Umbilical cord (tissue), 2 donors: ENCODE measurements at places on chromosomes 7 and 10.

DNA sequence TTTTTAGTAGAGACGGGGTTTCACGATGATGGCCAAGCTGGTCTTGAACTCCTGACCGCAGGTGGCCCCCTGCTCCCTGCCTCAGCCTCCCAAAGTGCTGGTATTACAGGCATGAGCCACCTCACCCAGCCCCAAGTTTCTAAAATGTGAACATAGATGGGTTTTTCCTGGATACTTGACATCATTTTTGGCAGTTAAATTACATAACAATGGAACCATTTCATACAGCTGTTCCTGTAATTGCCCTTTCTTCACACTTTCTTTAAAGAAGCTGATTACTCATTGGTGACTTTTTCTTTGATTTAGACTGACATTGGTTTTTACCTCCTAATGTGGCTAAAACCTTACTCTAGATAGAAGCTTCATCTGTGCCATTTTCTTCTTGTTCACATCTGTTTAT is 5.9 kb downstream of the ZKSCAN1 start:
- no peak for DNase-seq

GRCh38 chr10:69123306-69123746 is 652 bp upstream of the VPS26A start:
- no peak for DNase-seq

GRCh38 chr7:128373606-128374005 is 12.1 kb upstream of the PRRT4 start:
- DNase-seq: no peak

- DNase-seq: no peak
Observed at GRCh38 chr7:91512958-91513357, 248.7 kb downstream of the FZD1 start.

- DNase-seq: no peak
Observed at GRCh38 chr7:7261863-7262262, 79.5 kb downstream of the C1GALT1 start.

- peak; percentile 62 for DNase-seq
Observed at GRCh38 chr7:36283711-36284130, 105.9 kb upstream of the ANLN start.

GRCh38 chr7:158241919-158242318 is 345.7 kb downstream of the PTPRN2 start:
- no peak for DNase-seq

- DNase-seq: no peak
Observed at GRCh38 chr7:106062521-106062931, 49.6 kb downstream of the SYPL1 start.

DNA sequence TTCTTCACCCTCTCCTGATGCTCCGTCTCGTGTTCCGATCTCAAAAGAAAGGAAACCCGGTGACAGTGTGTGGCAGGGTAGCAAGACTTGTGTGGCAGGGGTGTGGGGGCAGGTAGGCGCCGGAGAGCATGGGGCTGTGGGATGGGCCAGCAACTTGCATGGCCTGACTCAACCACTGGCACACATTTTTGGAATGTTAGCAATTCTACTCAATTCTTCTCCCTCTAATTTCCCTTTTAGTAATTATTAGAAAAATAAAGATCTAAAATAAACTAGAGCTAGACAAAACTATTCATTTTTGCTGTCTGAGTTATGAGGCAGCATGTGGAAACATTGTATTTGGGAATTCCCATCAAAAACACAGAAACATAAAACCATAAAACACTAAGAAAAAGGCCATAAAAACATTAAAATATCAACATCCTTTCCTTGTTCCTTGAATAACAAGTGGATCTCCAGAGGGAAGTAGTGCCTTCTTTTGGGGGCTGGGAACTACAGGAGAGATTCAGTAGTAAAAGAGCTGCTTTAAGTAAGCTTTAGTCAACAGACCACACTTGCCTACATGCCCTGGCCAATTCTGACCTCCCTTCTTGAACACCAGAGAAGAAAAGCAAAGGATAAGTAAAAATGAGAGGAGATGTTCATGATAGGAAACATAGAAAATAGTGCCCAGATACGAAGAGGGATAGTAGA is 21.8 kb downstream of the SEMA3C start:
- no peak for DNase-seq

DNA sequence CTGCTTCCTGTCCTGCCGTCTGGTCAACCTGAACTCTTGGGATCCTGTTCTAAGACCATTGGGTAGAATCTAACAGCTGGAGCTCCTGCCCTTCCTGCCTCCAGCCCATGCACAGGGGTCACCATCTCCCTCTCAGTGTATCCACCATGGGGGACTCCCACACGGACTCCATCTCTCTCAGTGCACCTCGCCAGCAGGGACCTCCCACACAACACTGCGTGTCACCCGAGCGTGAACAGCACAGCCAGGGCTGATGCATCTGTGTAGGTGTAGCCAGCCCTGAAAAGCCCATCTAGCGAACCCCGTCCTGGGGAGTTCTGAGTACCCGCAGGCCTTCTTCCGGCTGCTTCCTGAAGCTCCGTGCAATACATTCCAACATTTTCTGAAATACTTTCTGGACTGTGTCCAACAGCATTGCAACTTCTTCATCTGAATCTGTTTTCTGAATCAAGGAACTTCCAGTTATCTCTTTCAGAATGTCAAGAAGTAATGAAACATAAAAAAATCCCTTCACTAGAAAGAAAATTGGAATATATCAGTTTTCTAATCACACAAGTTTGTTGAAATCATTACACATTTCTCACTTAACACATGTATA is 52.5 kb downstream of the NCAPG2 start:
- peak; percentile 13 for DNase-seq

DNA sequence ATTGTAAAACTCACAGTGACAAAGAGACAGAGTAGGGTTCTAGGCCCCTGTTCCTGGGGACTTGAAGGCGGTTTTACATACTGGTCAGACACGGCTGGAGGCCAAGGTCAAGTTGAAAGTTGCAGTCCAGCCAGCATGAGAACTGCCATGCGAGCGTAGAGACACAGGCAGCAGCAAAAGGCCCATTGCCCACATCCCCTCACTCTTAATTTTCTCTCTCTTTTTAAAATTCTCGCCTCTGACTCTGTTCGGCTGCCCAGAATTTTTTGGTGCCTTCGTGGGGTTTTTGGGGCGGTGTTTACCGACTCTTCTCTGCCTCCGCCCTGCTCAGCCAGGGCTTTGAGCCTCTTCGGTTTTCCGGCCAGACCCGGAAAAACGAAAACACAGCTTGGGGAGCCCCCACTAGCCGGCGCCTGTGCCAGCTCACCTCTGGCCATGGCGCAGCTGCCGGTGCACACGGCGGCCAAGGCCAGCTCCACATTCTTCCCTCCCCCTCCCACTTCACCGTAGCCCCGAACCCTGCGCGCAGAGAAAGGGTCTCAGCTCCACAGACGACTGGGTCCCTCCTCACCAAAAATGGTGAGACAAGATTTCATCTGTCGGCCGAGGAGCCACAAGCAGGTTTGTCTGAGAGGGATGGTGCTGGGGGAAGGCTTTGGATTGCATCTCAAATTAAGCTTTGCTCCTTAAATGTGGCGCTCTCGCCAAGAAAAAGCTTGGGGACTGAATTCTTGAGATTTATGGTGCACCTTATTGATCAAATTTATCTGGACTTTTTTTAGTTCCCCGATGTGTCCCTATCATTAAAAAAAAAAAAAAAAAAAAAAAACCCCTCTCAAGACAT is 2.3 kb upstream of the HOXA13 start:
- peak; percentile 34 for DNase-seq

- no peak for DNase-seq
Observed at GRCh38 chr7:72336632-72337389, 75.3 kb downstream of the CALN1 start.

- no peak for DNase-seq
Observed at GRCh38 chr10:47451273-47451997, 32.5 kb downstream of the ANXA8 start.

- peak; percentile 66 for DNase-seq
Observed at GRCh38 chr10:84537447-84537931, 209.1 kb downstream of the CCSER2 start.

- no peak for DNase-seq
Observed at GRCh38 chr10:107859065-107859464, 694.6 kb upstream of the SORCS1 start.

GRCh38 chr7:88357781-88358525 is 51.3 kb upstream of the STEAP4 start:
- DNase-seq: no peak

- DNase-seq: no peak
Observed at GRCh38 chr10:650886-651615, 38.4 kb downstream of the DIP2C start.

- DNase-seq: no peak
Observed at GRCh38 chr10:100909501-100910263, 3.1 kb upstream of the SLF2 start.

DNA sequence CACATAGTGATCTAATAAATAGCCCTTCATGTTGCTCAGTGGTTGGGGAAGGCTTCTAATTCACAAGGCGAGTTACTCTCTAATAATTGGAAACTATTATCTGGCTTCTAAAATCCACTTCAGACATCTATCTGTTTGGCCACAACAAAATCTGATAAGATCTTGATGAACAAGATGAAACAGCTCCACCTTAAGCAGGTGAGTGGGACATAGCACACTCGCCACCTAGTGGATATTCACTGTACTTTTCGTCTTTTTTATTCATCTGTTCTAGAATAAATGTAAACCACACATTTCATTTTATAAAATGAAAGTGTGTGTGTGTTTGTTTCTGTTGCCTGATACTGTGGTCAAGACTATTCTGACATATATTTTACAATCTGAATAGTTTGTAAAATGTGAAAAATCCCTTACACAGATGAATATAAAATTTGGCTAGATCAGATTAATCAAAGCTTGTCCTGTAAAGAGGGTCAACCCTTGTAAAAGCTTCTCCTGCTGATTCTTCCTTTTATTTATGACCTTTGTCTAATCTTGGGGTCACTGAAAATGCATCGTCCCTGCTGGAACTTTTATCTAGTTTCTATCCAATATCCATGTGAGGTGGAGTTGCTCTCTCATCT is 26.5 kb upstream of the CNTNAP2 start:
- peak; percentile 10 for DNase-seq

- no peak for DNase-seq
Observed at GRCh38 chr7:13288516-13288915, 601.1 kb downstream of the ARL4A start.

GRCh38 chr10:32338262-32338661 is 8.7 kb downstream of the EPC1 start:
- no peak for DNase-seq

- DNase-seq: no peak
Observed at GRCh38 chr7:107501593-107501992, 31.7 kb downstream of the GPR22 start.

DNA sequence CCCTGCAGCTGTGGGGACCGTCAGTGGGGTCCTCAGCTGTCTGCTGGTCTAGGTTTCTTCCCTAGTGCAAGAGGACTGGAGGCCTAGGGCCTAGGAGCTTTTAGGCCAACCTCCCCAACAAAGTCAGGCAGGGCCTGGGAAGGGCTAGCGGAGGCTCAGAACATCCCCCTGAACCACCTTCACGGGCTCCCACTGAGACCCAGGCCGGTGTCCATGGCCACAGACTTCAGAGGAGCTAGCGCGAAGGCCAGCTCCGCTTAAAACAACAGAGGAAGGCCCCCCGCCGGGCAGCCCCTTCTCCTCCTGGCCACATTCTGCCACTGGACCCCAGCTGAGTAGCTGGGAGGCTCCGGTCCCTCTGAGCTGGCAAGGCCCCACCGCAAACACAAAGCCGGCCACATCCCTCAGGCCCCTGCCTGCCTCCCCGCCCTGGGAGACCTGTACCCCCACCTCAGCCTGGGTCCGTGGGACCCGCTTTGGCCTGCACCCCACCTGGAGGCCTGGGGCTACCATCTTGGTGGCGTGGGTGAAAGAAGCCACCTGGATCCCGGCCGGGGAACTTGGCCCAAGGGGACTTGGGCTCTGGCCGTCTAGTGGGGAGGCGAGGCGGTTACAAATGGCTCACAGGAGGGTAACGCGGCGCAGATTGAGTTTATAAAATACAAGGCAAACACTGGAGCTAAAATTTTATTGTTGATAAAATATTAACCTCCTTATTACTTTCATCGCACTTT is 5.4 kb upstream of the UNCX start:
- DNase-seq: no peak

DNA sequence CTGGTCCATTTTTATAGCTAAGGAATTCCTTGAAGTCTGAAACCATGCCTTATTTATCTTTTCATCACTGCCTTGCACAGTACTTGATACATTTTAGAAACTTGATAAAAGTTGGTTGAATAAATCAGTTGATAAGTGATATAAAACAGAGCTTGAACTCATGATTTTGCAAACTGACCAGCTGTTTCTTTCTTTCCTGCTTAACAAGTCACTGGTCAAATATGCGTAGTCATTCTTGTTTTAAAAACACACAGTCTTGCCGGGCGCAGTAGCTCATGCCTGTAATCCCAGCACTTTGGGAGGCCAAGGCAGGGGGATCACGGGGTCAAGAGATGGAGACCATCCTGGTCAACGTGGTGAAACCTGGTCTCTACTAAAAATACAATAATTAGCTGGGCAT is 6.3 kb downstream of the TPST1 start:
- peak; percentile 42 for DNase-seq

DNA sequence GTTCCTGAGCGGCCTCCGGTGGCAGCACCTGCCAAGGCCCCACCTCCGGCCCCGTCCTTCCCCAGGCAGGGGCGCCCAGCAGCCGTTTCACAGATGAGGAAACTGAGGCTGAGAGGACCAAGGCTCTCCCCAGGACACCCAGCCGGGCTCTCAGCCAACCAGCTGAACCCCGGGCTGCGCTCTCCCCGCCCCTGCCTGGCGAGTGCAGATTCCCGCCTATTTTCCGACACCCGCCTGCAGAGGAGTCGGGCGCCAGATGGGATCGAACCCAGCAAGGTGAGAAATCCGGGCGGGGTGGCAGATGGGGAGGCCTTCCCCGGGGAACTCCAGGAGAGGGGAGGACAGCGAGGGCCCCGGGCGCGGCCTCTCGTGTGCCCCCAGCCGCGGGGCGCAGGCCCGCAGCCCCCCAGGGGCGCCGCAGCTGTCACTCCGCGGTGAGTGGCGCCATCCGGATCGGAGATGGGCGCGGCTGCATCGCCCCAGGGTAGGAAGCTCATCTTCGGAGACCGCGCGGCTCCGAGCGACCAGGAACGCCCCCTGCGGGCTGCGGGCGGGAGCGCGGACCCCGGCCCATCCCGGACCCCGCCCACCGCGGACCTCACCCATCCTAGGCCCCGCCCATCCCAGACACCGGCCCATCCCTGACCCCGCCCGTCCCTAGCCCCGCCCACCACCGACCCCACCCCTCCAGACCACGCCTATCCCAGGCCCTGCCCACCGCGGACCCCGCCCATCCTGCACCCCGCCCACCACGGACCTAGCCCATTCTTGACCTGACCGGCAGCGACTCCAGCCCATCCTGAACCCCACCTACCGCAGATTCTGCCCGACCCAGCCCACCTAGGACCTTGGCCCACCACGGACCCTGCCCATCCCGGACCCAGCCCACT is 90.3 kb downstream of the MICALL2 start:
- no peak for DNase-seq

DNA sequence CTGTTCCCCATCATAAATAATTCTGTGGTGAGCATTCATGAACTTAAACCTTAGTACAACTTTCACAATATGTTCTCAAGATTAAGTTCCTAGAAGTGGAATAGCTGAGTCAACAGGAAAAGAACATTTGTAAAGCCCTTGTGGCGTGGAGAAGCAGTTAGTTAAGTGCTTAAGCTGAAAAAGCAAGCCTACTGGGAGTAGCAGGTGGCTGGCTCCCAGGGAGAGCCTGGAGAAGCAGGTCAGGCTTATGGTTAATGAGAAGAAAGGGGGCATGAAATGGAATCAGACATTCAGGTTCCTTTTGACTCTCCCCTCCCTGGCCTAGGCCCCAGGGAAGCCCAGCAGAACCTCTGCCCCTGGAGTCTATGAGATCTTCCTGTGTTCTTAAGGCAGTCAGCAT is 35.3 kb downstream of the VSTM4 start:
- peak; percentile 49 for DNase-seq

GRCh38 chr10:47048526-47048905 is 137.3 kb downstream of the PTPN20 start:
- no peak for DNase-seq

GRCh38 chr10:59880019-59880717 is 26.2 kb downstream of the CCDC6 start:
- no peak for DNase-seq
